ENCODE measurements at places on chromosomes 16 and 17.
A peak's percentile ranks its signal among the peaks of the same experiment; 100 is the strongest.

DNA sequence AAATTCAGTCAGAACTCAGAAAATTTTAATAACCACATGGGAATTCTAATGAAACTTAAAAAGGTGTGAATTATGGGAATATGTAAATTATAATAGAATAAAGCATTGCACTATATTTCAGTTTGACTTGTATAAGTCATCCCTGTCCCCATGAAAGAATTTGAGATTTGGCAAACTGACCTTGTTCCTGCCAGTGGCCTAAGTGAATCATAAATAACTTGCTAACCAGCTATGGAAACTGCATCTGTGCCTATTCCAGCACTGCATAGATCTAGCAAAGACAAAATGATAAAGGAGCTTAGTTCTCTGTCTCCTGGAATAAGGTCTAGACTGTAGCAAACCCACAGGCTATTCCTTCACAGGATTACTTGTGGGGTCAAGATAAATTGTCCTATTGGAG lies 106.8 kb upstream of the NOG start:
- DNase-seq = no peak

- no peak for DNase-seq
Measured at GRCh38 chr16:26569793-26570192, 496.9 kb upstream of the C16orf82 start.

- no peak for DNase-seq
Measured at GRCh38 chr16:2044541-2044940, 3.1 kb downstream of the NTHL1 start.

DNA sequence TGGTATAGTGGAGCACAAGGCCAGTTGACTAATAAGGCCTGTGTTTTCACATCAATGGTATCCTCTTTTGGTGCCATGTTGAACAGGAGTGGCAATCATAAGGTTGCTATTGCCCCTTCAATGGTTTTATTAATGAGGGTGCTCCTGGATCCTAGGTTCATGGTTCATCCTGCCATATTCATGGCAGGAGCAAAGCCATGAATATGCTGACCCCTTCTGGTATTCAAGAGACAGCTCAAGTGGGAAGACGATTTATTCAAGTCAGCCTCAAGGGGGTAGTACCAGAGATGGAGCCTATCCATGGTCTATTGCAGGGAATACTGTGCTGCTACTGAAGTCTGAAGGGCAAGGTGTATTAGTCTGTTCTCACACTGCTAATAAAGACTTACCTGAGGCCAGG lies 2.6 kb downstream of the ABCA9 start:
- no peak for DNase-seq

DNA sequence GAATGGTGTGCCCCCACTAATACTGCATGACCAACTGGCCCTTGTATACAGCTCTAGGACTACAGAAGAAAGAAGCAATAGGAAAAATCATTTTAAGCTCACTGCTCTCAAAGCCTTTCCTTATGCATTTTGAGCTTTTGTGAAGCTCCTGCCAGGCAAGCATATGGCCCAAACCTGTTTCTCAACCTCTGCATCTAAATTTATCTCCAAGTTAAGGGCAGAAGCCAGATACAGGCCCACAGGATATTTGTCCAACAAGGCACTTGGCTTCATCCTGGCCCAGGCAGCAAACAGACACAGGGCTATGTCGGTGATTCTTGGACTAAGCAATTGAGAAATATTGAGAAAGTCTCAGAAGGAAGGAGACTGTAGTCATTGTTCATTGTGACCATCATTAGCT lies 43.9 kb downstream of the CCT6B start:
- no peak for DNase-seq

DNA sequence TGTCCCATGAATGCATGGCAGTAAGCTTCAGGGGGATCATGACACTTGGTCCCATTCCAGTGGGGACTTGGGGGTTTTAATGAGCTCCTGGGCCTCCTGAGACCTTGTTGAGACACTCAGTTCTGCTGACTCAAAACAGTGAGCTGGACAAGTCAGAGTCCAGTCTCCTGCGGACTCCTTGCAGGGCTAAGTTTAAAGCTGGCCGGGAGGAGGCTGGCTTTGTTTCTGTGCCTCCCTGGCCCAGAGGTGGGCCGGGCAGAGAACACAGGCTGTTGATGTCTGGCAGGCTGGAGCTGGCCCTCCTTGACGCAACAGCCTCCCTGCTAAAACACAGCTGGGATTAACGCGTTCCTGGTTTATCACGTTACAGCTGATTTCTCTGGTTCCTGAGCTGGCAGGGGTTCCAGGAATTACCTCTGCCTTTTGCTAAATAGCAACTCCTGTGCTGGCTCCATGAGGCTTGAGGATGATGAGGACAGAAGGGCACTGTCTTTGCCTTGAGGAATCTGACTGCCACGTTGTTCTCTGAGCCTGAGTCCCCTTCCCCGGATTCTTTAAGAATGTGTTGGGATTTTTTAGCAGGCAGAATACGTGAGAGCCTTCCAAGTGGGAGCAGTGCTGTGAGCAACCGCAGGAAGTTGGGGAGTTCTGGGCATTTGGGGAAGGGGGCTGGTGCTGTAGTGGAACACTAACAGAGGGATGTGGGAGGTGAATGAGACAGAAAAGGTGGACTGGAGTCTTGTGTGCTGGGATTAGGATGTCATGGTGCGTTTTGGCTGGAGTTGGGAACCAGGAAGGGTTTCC lies 2.0 kb downstream of the GPT2 start:
- DNase-seq = no peak

- DNase-seq = no peak
Measured at GRCh38 chr17:70995997-70996396, 826.7 kb downstream of the KCNJ2 start.

DNA sequence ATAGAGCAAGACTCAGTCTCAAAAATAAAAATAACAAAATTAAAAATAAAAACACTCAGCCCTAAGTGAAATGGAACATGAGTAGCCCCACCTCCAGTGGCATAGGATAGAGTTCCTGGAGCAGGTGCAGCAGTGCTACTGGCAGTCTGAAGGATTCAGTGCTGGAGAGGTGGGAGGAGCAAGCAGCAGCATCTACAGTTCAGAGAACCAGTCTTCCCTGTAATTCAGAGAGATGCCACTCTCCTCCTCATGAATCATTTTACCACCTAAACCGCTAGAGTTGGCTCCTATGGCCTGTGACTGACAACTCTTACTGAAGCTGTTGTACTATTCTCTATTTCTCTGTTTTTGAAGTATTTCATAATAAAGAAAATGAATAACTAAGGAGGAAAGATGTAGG lies 56.0 kb upstream of the SMURF2 start:
- DNase-seq = no peak

- peak; percentile 28 for DNase-seq
Measured at GRCh38 chr17:49035470-49036269, 38.5 kb downstream of the IGF2BP1 start.

DNA sequence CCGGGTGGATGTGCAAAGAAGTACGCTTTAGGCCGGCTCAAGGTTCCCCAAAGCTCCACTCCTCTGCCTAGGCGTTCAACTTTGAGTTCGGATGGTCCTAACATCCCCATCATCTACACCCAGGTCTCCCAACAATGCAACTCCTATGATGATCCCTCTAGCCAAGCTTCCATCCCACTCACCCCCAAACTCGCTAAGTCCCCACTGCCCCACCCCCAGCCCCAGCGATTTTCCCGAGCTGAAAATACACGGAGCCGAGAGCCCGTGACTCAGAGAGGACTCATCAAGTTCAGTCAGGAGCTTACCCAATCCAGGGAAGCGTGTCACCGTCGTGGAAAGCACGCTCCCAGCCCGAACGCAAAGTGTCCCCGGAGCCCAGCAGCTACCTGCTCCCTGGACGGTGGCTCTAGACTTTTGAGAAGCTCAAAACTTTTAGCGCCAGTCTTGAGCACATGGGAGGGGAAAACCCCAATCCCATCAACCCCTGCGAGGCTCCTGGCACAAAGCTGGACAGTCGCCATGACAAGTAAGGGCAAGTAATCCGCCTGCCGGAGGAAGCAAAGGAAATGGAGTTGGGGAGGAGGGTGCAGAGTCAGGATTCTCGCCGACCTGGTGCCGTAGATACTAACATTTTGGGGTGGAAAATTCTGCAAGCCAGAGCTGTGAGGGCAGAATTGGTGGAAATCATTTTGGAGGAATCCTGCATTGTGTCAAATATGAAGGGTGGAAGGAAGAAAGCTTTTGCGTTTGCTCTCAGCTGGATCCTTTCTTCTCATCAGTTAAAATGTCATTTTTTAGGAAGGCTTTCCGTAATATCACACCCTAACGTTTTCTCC lies at the start of gene TP53:
TSS of gene TP53 (minus strand) at position 419 of the 836 bp plus-strand sequence. CDS start 10,896 bp downstream, outside the sequence.
- peak; percentile 84 for DNase-seq

DNA sequence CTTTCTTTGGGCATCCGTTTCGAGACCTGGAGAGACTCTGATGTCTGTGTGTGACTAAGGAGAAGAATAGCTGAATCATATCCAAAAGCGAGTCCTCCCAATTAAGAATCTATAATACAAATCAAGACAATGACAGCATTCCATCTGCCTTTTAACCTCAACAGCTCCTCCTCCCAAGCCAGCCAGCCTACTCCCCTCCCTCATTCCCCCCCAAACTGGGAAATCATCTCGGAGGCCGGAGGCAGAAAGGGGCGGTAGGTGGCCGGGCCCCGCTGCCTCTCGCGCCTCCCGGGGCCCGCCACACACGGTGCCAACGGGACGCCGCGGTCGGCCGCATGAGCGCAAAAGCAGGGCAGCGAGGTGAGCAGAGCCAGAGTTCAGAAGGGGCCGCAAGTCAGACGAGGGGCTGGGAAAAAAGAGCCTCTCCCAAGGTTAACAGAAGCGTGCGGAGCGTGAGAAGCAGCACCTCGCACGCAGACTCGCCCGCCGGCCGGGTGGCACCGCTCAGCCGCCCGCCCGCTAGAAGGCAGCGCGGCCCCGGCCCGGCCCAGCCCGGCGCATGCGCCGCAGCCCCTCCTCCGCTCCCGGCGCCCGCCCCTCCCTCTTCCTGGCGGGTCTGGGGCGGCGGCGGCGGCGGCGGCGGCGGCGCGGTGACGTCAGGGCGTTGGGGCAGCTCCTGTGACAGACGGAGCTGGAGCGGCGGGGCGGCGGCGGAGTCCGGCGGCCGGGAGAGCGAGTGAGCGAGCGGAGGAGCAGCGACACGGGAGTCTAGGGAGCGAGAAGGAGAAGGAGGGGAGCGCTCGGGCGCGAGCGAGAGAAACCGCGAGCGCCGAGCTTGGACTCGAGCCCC lies at the start of gene PAFAH1B1:
TSS of gene PAFAH1B1 (plus strand) at position 684 of the 850 bp plus-strand sequence. CDS start 44,635 bp downstream, outside the sequence.
- DNase-seq = peak; percentile 91

DNA sequence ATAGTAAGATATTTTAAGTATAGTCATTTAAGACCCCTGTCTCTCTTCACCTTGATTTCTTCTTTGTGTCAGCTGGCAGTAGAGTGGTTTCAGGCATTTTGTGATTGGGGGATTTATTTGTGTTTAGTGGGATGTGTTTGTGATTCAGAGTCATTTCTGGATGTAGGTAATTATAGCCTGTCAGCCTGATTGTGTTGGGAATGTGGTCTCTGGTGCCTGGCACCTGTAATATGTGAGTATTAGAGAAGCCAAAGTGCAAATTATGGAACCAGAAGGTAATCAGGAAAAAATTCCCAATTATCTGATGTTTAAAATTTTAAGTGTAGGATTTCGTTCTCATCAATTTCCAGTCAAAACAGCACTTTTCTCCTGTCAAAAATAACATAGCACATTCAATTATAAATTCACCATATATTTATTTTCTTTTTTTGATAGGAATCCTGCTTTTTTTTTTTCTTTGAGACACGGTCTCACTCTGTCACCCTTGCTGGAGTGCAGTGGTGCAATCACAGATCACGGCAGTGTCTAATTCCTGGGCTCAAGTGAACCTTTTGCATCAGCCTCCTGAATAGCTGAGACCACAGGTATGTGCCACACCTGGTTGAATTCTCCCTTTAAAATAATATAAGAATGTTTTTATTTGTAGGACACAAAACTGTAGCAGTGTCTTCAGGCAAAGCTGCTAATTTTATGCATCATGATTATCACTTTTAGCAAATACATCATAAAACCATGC lies 42.7 kb downstream of the ATF7IP2 start:
- no peak for DNase-seq

DNA sequence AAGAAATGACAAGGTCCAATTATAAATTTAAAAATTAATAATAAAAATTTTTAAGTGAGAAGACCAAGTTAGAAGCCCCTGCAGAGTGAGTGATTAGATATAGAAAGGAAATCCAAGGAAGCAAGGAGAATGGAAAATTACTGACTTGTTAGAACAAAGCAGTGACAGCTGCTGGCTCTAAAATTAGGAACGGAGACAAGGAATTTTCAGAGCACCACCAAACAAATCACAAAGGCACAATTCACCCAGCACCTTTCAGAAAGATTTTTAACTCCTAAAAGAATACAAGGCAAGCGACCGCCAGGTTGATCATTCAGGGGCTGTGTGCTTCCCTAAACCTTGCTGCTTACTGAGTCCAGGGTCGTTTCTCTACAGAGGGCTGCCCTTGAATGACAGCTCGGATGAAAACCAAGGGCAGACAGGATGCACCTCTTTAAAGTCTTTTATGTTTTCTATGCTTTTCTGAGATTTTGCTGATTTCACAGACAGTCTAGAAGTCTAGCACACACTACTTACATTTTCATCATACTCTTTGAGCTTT lies 45.4 kb upstream of the GINS3 start:
- DNase-seq = no peak

DNA sequence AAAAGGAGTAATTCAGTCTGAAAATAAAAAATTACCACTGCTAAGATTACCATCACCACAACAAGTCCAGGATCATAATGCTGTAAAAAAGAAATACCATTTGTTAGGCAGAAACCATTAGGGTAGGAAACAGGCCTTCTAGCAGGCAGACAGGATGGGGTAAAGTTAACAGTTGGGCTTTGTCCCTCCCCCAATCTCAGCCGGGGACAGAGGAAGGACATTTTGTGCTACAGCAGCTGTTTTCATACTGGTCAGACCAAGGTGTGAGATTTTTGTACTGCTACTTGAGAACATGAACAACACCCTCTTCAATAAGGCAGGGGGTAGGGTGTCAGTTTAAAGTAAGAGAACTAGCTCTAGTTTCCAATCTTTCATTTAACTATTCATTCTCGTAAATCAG lies 49.2 kb upstream of the ITGA2B start:
- no peak for DNase-seq

DNA sequence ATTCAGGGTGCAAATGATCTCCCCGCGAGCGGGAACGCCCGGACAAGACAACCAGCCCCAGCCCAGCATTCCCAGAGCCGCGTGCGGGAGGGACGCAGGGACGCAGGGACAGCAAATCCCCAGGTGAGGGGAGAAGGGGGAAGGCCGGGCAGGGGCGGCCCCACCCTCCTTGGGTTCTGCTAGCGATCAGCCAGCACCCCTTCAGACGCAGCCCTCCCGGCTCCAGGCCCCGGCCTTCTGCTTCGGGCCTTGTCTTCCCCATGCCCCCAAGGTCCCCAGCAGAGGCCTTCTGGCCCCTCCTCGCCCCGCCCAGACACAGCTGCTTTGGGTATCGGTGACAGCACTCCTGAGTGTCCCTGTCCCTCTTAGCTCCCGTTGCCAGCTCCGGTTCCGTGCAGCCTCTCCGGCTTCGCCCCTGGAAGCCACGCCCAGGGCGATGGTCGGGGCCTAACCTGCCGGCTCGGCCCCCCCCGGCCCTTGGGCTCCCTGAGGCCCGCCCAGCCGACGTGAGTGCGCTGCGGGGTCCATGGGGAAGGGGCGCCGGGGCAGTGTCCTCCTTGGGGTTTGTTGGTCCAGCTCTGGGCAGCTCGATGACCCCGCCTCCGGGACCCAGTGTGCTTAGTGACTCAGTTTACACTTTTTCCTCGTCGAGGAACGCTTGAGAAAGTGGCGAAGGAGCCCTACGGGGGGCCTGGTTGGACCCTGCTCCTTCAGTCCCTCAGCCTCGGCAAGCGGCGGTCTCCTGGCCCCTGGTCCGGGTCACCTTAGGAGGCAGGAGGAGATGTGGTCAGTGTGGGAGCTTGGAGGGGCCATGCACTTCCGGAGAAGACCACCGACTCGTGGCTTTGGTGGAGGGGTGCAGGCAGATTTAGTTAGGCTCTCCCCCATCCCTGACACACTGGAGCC lies 50.5 kb upstream of the AMZ2 start:
- DNase-seq = no peak
